Pancreas (tissue), 10 donors: ENCODE measurements at places on chromosomes 13 and 19.
A peak's percentile ranks its signal among the peaks of the same experiment; 100 is the strongest.

GRCh38 chr19:19050731-19051130 is 13.1 kb upstream of the SLC25A42 start:
- peaks cover 7% of the 10 kb centered on the region for H3K36me3 ChIP-seq
- H3K27ac ChIP-seq: no peak overlapping the region
- DNase-seq: no peak

- H3K4me1 ChIP-seq: no peaks in the 10 kb centered on the region
- H3K27ac ChIP-seq: no peak overlapping the region
- no peaks in the 10 kb centered on the region for H3K27me3 ChIP-seq
- no peaks in the 10 kb centered on the region for H3K36me3 ChIP-seq
Measured at GRCh38 chr13:73278186-73278585, 219.4 kb downstream of the KLF5 start.

DNA sequence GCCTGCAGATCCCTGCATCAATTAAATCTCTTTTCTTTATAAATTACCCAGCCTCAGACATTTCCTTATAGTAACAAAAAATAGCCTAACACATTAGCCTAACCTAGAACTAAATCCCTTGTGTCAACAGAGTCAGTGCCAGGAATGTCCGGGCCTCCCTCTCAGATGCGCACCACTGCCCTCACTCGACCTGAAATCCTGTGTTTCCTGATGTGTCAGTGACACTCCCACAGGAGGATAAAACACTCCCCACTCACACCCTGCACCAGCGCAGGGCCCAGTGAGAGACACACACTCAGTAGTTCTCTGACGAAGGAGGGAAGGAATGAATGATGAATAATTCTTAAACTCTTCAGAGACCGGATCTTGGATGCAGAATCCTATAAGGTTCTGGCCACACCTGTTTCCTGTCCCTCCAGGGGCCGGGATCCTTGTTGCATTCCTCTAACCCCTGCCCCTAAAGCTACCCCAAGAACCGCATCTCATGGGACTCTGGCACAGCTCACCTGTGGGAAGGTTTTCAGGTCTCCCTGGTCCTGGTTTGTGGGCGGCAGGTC is 3.1 kb downstream of the CEACAM3 start:
- H3K27me3 ChIP-seq: no peaks in the 10 kb centered on the region
- H3K36me3 ChIP-seq: no peaks in the 10 kb centered on the region
- no peak overlapping the region for H3K27ac ChIP-seq

GRCh38 chr13:61275736-61276135 is 139.9 kb downstream of the PCDH20 start:
- no peak overlapping the region for H3K4me3 ChIP-seq
- no peaks in the 10 kb centered on the region for H3K27me3 ChIP-seq
- DNase-seq: no peak
- no peaks in the 10 kb centered on the region for H3K36me3 ChIP-seq

GRCh38 chr13:112605531-112605990 is 17.6 kb upstream of the TUBGCP3 start:
- H3K36me3 ChIP-seq: no peaks in the 10 kb centered on the region
- DNase-seq: no peak
- H3K27ac ChIP-seq: no peak overlapping the region
- no peaks in the 10 kb centered on the region for H3K27me3 ChIP-seq
- no peak overlapping the region for H3K4me3 ChIP-seq

DNA sequence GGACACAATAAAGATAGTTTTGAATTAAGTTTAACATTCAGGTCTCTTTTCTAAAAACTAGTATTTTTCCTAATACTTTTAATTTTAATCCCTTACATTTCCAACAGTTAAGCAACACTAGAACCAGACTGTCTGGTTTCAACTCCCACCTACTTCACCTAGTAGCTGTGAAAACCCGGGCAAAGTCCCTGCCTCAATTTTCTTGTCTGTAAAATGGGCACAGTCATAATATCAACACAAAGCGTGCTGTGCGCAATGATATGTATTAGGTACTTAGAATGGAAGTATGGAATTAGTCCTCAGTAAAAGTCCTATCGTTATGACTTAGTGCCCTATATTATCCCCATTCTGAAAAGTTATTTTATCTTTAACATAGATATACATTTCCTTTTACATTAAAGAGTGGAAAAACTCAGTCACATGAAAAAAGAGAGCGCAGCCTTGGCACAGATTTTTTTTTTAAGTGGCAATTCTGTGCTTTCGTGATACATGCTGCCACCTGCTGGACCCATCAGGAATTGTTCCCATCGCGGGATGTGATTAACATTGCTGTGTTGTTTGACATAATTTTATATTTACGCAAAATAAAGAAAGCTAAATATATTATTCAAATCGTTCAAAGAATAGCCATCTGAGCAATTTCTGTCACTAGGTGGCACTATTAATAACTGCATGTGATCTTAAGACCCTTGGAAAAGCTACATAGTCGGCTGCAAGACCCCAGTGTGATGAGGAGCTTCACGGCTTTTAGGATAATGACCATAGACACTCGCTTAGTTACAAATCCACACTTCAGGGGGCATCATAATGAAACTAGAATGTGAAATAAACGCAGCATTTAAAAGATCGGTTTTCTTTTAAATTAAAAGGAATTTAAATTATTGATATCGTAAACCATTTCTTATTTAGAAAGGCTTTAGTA is 59.9 kb downstream of the LIG4 start:
- no peaks in the 10 kb centered on the region for H3K27me3 ChIP-seq
- peaks cover 9% of the 10 kb centered on the region for H3K4me1 ChIP-seq
- DNase-seq: peak; percentile 79
- H3K4me3 ChIP-seq: no peak overlapping the region
- H3K36me3 ChIP-seq: no peaks in the 10 kb centered on the region

DNA sequence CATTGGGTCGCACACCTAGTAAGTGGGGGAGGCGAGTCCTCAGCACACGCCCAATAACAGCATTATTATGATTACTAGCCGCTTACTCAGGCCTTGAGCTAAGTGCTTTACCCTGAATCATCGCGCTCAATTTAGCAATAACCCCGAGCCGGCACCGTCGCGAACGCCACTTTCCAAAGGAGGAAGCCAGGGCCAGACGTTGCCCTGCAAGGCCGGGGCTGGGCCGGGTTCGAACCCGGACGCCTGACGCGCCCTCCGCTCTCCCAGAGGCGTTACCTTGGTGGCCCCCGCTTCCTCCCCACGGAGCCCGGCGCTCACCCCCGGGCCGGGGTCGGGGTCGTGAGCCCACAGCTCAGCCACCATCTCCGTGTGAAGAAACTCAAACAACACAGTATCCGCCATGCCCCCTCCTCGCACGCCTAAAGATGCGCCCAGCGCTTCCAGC is at the start of gene TRAPPC6A:
Gene TRAPPC6A, minus strand, starts transcription at position 421 of the 445 bp plus-strand sequence. Its CDS starts 19 bp downstream, at position 402.
- H3K36me3 ChIP-seq: no peaks in the 10 kb centered on the region
- peak within 1 kb of the TSS; percentile 85 for H3K27ac ChIP-seq

DNA sequence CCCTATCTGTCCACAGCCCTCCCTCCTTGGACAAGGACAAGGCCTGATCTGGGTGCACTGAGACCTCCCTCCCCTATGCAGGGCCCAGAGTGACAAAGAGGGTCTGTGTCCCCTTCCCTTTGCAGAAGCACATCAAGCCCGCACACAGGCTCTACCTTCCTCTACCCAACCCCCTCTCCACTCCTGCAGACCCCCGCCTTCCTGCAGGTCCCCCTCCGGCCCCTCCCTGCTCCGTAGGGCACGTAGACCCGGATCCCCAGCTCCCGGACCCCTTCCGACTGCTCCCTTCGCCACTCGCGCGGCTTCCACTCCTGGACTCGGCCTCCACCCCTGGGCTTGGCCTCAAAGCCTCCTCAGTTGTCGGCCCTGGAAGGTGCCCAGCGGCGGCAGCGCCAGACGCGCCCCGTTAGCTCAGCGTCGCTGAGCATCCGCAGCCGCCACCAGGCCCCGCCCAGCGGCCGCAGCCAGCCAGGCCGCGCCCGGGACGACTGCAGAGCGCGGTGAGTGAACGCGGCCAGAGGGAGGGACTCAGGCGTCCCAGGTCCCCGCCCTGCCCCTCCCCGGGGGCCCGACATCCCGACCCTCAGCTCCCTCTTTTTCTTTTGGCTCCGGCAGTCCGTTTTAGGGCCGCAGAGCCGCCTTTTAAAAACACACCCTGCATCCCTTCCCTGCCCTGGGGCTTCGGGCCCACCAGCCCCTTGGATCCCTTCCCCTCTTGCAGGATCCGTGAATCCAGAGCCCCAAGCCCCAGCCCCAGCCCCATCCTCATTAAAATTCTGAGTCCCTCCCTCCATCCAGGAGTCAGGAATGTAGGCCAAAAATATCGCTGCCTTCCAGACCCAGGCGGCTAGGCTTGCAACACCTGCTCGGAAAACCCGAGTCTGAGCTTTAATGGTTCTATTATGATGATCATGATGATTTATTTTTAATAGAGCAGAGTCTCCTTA is 1.5 kb upstream of the MYADM start:
- peaks cover 6% of the 10 kb centered on the region for H3K4me1 ChIP-seq
- peak overlapping the region; percentile 80 for H3K27ac ChIP-seq
- no peaks in the 10 kb centered on the region for H3K27me3 ChIP-seq
- no peaks in the 10 kb centered on the region for H3K36me3 ChIP-seq
- peak; percentile 41 for DNase-seq

GRCh38 chr19:45406226-45407090 is at the start of gene POLR1G:
TSS of gene POLR1G (plus strand) at chr19:45406644. CDS start at chr19:45406697, 53 bp downstream.
- no peaks in the 10 kb centered on the region for H3K27me3 ChIP-seq
- H3K27ac ChIP-seq: peak within 1 kb of the TSS; percentile 92
- peak within 1 kb of the TSS; percentile 81 for H3K4me3 ChIP-seq
- DNase-seq: peak; percentile 81

DNA sequence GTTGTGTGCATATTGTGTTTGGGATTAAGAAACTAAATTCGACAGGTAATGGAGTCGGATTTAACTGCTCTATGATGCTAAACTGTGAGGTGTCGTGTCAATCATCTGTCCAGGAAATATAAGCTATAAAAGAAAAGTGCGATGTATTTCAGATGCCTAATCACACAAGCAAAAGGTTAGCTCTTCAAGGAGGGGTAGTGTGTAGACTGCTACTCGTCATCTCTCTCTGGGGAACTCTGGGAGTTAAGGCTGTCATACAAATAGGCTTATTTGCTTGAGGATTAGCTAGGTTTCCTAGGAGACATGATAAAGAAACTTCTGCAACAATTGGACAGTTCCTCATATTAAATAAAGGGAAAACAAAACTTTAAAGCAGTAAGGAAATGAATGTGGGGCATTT is 462.1 kb downstream of the OLFM4 start:
- no peaks in the 10 kb centered on the region for H3K36me3 ChIP-seq
- no peak overlapping the region for H3K27ac ChIP-seq
- no peak for DNase-seq
- H3K4me3 ChIP-seq: no peak overlapping the region
- no peaks in the 10 kb centered on the region for H3K27me3 ChIP-seq
- no peaks in the 10 kb centered on the region for H3K4me1 ChIP-seq

DNA sequence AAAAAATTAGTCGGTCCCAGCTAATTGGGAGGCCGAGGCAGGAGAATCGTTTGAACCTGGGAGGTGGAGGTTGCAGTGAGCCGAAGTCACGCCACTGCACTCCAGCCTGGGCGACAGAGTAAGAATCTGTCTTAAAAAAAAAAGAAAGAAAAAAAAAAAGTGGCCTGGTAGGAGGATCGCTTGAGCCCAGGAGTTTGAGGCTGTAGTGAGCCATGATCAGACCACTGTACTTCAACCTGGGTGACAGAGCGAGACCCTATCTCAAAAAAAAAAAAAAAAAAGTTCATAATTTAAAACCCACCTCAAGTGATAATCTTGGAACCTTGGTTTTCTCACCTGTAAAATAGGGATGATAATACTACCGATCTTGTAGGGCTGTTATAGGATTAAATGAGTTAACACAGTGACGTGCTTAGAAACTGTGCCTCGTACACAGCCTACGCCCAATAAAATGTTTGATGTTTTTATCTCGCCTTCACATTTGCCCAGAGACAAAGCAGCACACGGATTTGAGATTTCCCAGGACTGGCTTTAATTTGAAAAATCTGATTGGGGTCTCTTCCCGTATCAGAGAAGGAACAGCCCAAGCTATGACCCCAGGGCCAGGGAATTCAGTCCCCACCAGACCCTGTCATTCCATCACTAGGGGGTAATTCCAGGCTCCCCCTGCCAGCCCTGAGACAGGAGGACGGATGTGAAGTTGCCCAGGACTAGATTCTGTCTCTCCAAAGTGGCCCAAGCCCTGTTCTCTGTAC is 3.6 kb downstream of the SERTAD1 start:
- no peak overlapping the region for H3K4me3 ChIP-seq
- no peaks in the 10 kb centered on the region for H3K36me3 ChIP-seq
- H3K4me1 ChIP-seq: peaks cover 18% of the 10 kb centered on the region
- H3K27me3 ChIP-seq: no peaks in the 10 kb centered on the region
- H3K27ac ChIP-seq: peak overlapping the region; percentile 98

- H3K27ac ChIP-seq: no peak overlapping the region
- H3K27me3 ChIP-seq: no peaks in the 10 kb centered on the region
- H3K4me1 ChIP-seq: no peaks in the 10 kb centered on the region
- no peak overlapping the region for H3K4me3 ChIP-seq
- no peaks in the 10 kb centered on the region for H3K36me3 ChIP-seq
Measured at GRCh38 chr13:23377983-23378632, 55.4 kb downstream of the SACS start.

DNA sequence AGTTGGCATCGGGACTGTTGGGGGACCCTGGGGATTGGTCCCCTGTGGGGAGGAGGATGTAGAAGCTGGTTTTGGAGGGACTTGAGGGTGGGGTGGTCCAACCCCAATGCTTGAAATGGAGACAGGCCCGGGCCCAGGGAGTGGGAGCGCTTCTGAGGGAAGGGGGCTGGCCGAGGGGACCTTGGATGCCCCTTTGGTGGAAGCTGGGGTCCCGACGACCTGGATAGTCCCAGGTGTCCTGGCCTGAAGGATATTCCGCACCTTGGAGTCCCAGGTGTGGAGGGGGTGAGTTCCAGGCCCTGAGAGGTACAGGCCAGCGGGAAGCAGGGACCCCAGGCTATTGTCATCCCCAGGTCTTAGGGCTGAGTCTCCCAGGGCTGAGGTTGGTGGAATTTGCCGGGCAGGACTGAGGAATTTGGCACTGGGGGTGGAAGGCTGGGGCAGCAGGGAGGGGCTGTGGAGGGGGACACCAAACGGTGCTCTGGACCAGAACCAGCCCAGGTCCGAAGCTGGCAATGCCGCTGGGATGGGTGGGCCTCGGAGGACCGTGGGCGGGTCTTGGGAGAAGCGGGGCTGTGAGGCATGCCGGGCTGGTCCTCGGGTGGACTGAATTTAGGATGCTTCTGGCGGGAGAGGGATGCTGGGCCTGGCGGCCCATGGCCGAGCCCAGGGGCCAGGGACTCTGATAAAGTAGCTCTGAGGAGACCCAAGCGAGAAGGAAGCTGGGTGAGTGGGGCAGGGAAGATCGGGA is 1.8 kb downstream of the HDGFL2 start:
- no peaks in the 10 kb centered on the region for H3K27me3 ChIP-seq
- peak; percentile 82 for DNase-seq
- H3K4me3 ChIP-seq: no peak overlapping the region

DNA sequence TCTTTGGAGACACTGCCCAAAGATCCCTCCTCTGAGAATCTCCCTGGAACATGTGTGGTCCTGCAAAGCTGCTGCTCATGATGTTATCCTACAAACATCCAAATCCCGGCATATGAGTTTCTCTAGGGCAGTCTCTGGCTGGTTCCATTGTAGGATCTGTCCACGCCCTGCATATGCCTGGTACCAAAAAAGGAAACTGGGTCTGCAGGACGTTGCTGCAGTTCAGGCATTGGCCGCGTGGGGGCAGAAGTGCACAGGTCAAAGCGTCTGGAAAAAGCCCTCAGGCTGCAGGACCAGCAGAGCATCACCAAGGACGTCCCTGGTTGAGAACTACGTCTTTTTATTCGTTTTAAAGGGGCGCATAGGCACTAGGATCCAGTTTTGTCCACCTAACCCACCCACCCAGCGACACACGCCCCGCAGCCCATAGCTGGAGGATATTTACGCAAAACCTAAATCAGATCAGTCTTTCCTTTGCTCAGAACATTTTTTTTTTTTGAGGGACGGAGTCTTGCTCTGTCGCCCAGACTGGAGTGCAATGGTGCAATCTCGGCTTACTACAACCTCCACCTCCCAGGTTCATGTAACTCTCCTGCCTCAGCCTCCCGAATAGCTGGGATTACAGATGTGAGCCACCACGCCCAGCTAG is 12.9 kb upstream of the ZNF564 start:
- H3K4me3 ChIP-seq: no peak overlapping the region
- no peaks in the 10 kb centered on the region for H3K27me3 ChIP-seq
- H3K27ac ChIP-seq: no peak overlapping the region
- H3K36me3 ChIP-seq: no peaks in the 10 kb centered on the region
- H3K4me1 ChIP-seq: no peaks in the 10 kb centered on the region
